ENCODE measurements at places on chromosomes 2 and 18.

- DNase-seq = no peak
These were observed at the start of gene NPPC for GRCh38 chr2:231926180-231926741. TSS of gene NPPC (minus strand) at chr2:231926396. CDS start at chr2:231926249, 147 bp downstream.

GRCh38 chr2:128313931-128314347 is 4.7 kb downstream of the HS6ST1 start:
- no peak for DNase-seq

DNA sequence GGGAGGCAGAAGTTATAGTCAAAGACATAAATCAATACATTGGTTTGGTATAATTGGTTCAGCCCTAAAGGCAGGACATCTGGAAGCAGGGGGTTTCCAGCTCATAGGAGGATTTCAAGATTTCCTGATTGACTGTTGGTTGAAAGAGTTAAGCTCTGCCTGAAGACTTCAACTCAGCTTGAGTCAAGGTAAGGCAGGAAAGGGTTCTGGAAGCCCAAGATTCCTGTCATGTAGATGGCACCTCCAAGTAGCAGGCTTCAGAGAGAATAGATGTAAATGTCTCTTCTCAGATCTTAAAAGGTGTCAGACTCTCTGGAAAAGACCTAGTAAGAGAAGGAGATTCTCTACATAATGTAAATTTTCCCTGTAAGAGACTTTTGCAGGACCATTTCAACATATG is 335.3 kb downstream of the RIT2 start:
- no peak for DNase-seq

DNA sequence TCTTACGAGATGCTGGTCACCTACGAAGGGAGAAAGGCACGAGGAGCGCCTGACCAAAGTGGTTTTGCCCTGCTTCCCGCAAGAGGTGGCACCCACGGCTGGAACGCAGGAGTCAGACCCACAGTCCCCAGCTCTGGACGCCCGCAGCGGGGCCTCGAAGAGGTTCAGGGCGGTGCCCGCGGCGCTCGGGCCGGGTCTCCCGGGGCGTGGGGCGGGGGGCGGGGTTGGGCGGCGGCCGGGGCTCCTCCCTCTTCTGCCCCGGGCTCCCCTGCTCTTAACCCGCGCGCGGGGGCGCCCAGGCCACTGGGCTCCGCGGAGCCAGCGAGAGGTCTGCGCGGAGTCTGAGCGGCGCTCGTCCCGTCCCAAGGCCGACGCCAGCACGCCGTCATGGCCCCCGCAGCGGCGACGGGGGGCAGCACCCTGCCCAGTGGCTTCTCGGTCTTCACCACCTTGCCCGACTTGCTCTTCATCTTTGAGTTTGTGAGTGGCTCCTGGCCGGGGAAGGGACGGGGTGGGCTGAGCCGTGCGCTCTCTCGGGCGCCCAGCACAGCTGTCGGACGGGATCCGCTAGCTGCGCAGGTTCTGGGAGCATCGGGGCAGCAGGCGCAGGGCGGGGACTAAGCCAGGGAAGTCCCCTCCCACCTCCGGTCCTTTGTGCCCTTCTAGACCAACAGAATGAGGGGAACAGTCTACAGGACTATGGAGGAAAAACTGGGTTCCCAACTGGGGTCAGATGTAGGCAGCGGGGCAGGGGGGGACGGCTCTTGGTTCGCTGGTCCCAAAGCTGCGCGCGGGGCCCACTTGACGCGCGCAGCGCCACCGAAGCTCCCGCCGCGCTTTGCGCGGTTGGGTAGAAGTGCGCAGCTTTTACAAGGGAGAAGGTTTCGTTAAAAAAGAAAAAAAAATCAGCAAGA is at the start of gene MAL:
Gene MAL (plus strand): TSS at position 303 of the 914 bp plus-strand sequence. CDS start 85 bp downstream, at position 388.
- DNase-seq = no peak

DNA sequence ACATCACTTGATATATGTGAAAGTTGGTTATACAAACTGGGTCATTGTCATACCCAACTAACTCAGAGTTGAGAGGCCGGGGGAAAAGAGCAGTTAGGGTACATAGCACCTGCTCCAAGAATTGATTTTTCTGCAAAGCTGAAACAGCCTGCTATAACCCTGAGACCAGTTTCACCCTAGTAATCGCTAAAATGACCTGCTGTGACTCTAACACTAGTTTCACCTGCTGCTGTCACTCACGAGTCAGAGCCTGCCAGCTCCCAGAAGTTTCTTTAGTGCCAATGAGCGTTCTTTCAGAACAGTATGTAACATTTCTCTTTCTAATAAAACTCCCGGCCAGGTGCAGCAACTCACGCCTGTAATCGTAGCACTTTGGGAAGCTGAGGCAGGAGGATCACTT is 28.0 kb downstream of the SRSF7 start:
- DNase-seq = no peak

All from forelimb muscle (tissue), 1 donor.